ENCODE measurements at places on chromosomes 12 and 14.

GRCh38 chr14:82854901-82855300, 1321.2 kb upstream of the SEL1L start:
- DNase-seq = no peak

GRCh38 chr12:112207397-112207924, 82.1 kb downstream of the TRAFD1 start:
- no peak for DNase-seq

DNA sequence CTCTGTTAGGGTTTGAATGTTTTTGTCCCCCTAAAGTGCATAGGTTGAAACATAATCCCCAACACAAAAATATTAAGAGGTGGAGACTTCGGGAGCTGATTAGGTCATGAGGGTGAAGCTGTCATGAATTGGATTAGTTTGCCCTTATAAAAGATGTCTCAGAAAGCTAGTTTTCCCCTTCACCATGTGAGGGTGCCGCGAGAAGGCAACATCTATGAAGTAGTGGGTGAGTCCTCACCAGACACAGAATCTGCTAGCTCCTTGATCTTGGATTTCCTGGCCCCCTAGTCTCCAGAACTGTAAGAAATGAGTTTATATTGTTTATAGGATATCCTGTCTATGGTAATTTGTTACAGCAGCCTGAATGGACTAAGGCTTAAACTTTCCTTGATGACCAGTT, 301.5 kb upstream of the ATP2B1 start:
- no peak for DNase-seq

- no peak for DNase-seq
Measured at GRCh38 chr12:124736115-124737039, 127.3 kb downstream of the SCARB1 start.

DNA sequence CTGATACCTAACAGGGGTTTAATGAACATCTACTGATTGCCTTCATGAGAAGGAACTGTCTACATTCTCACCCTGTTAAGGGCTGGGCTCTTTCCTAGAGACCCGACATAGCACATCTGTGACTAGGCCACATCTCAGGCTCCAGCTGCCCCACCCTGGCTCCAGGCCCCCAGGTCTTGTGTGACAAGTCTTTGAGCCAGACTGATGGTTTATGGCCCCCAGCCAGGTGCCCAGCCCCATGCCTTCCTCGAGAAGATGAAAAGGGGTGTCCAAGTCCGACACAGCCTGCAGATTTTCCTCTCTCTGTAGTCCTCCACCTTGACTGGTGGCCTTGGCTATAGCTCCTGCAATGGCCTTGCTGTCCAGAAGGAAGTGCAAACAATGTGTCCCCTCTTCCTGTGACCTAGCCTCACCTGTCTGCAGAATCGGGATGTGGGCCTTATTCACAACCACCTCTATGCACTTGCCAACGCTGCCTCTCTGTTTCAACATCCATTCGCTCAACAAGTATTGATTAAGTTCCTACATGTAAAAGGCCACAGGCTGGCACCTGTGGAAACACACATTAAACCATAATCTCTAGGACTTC, 4.2 kb downstream of the ACTN1 start:
- DNase-seq = no peak

- no peak for DNase-seq
Measured at GRCh38 chr12:97426492-97427116, 36.0 kb upstream of the RMST start.

DNA sequence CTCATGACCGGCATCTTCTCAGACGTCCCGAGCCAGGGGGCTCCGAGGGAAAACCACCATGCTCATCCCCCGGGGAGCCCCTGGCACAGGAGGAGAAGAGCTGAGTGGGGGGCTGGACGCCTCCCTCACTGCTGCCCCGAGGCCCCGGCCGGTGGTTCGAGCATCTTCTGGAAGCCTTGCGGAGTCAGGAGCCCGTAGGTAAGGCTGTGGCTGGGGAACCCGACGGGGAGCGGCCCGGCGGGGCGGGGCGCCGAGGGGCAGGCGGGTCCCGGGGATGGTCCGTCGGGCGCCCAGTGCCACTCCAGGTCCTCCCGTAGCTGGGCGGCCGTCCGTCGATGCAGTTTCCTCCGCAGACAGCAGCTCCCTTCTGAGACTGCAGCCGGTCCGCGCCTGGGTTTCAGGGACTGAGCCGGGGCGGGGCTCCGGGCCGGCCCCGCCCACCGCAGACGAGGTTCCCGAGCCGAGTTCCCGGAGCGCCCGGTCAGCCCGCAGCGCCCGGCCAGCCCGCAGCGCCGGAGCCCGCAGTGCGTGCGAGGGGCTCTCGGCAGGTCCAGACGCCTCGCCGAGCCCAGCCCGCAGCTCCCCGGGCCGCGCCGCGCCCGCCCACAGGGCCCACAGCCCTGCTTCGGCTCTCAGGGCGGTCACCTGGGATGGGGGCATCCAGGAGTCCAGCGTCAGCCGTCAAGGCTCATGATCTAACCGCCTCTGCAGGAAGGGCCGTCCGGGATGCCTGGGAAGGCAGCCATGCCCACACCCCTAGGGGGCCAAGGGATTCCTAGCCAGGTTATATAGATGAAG, at the start of gene PGF:
Gene PGF (minus strand): TSS at position 369 of the 798 bp plus-strand sequence. CDS start 355 bp downstream, at position 14.
- no peak for DNase-seq

GRCh38 chr14:106491851-106492250, 965.5 kb downstream of the TMEM121 start:
- no peak for DNase-seq

- no peak for DNase-seq
Measured at GRCh38 chr12:125310461-125310860, 245.2 kb downstream of the AACS start.

DNA sequence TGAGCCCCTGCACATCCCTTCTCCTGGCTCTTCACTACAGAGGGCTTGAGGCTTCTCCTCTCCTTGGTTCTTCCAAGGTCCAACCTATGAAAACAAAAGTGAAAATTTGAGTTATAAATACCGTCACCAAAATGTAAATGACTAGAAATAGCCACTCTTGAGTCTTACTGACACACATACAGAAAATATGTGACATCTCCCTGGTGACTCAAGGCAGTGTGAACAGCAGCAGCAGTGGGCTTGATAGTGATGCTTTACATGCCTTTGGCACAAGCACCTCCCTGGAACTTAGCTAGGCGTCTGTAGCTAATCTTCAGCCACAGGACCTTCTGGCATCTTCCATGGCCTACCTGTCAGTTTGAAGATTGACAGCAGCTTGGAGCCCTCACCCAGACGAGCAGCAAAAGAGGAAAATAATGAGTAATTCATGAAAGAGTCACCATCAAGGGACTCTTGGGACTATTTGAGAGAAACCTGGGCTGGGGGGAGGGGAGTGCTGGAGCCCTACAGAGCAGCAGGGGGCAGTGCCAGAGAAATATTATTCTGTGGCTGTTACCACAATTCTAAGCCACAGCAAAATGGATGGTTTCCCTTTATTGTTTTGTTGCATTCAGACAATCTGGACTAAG, 158.0 kb downstream of the KCNK10 start:
- DNase-seq = no peak

DNA sequence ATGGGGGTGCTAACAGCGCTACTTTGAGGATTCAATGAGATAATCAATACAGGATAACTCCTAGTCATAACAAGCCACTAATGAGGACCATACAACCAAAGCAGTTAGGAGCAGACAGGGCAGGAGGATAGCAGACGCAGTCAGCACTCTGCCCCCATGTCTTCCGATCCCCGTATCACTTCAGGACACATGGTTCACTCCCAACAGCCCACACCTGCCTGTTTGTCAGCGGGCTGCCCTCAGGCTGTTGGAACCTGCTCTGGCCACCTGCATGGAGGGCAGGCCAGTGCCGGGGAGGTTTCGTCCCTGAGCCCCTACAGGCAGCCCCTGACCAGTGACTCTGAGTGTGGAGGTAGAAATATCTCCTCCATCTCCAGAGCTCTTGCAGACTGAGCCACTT, 37.1 kb upstream of the LTBP2 start:
- no peak for DNase-seq

DNA sequence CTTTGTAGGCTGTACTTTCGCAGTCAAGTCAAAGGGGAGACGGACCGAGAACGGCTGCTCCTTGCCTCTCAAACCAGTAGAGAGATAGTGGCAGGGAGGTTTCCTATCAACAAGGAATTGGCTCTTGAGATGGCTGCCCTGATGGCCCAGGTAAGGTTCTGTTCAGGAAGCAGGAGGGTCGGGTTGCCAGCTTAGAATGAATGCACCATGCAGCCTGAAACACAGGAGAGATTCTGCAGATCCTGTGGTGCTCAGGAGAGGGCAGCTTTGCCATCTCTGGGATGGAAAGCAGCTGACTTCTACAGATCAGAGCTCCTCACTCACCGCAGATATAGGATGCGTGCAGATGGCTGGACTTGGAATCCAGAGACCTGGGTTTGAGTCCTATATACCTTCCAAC, 18.0 kb downstream of the PIGH start:
- no peak for DNase-seq

DNA sequence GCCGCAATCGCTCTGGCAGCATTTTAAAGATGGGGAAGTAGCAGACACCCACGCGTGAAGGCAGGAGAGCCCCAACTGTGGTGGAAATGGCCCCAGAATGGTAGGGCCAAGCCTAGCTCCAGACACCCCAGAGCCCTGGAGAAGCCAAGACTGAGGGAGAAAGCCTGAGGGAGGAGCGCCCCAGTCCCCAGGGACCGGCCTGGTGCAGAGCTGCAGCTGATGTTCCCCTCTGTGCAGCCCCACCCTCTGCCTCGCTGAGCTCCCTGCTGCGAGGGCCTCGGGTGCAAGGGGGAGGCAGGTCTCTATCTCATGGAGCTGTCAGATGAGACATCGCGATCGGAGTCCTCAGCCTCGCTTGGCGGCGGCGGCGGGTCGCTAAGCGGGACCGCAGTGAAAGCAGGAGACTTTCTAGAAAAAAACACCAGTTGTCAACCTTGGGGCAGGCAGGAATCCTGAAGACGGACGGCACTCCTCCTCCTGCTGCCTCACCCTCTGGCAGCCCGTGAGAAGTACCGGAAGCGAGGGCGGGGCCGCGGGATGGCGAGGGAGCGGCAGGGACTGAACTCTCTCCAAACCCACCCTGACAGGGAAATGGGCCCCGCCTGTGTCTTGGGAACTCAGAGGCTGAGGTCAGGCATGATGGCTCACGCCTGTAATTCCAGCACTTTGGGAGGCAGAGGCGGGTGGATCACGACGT, 6.0 kb downstream of the GAPDH start:
- no peak for DNase-seq

DNA sequence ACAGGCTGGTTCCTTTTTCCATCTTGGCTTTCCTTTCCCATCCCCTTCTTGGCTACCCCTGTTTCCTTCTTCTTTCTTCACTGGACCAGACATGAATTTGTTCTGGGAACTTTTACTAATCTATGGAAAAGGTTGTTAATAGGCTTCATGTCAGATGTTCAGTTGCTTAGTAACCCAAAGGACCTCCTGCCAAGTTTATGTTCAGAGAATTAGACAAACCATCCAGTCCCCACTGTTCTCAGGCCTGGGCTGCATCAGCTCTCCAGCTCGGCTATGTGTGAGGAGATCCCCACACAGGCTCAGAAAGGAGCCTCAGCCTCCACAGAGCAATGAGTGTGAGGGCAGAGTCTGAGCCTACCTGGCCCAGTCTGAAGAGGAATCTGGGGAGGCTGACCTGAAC, 78.0 kb downstream of the AKAP6 start:
- DNase-seq = no peak

- DNase-seq = no peak
Measured at GRCh38 chr14:26204366-26204727, 393.5 kb downstream of the NOVA1 start.

- DNase-seq = no peak
Measured at GRCh38 chr14:54278087-54278486, 118.7 kb upstream of the CDKN3 start.

DNA sequence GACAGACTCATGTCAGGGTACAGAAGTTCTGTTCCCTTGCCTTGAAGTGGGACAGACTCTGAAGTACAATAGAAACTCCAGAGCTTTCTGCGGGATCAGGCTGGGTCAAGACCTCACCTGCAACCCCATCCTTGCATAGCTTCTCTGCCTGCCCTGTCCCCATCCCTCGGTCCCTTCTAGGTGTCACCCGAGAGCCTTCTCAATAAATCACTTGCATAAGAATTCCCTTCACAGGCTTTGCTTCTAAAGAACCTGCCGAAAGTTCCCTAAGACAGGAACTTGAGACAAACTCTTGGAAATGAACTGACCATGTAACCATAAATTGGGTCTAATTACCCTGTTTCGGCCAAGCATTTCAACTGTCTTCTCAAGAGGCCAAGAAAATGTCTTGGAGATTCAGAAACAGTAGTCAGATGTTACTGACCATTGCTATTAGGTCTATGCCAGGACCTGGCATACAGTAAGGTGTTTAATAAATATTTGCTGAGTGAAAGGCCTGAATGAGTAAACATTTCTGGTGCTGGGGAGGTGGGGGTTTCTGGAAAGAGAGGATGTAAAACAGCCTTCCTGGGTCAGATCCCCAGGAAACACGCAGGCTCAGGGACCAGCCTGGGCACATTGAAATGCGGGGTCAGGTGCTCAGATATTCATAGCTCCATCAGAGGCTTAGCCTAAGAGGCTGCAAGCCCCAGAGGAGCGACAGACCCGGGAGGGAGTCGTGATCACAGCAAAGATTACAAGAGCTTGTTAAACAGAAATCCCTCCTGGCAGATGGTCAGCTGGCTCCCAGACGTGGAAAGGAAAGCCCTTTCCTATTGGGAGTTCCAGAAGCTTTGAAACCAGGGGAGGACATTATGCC, 226.2 kb upstream of the LHX5 start:
- peak; percentile 71 for DNase-seq

GRCh38 chr12:117202556-117202955, 12.3 kb upstream of the FBXO21 start:
- DNase-seq = no peak

DNA sequence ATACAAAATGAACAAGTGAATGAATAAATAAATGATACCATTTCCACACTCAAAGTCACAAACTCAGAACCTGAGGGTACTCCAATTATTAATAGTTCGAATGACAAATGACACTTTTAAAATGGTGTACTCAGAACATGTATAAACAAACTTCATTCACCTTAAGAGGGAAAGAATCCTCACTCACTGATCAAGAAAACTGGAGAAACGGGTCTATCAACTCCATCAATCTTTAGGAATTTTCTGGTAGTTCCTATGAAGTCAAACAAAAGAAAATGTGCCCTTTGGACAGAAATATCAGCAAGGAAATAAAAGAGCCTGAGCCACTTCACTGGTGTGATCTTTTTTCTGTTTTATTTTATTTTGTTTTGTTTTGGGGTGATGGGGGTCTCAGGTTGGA, 5.2 kb upstream of the NRDE2 start:
- DNase-seq = no peak

DNA sequence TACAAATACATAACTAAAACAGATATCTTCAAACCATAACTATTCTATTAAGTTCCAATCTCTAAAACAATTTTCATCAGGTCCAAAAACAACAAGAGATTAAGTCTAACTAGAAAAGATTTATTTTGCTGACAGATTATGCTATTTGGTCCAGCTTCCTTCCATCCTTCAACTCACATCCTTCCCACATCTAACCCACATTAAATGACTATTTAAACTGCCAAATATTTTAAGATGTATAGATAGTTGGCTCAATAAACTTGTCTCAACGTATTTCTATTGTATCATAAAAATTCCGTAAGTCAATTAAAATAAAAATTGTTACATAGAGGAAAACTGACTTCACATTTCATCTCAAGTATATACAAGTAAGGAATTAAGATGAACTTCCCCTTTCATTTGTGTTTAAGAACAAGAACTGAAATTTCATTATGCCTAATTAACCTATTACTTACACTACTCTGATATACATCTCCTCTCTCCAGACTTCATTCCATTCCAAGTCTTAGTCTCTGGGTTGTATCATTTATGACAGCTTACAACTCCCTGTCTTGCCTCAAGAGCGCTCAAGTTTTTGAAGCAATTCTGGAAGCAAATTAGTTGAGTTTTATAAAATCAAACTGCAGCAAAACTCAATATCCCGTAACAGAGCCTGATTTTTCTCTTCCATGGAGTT, 25.4 kb downstream of the PAWR start:
- DNase-seq = no peak

- no peak for DNase-seq
Measured at GRCh38 chr12:132245521-132246101, 83.8 kb downstream of the GALNT9 start.
